ENCODE measurements at places on chromosomes 16 and 17.

DNA sequence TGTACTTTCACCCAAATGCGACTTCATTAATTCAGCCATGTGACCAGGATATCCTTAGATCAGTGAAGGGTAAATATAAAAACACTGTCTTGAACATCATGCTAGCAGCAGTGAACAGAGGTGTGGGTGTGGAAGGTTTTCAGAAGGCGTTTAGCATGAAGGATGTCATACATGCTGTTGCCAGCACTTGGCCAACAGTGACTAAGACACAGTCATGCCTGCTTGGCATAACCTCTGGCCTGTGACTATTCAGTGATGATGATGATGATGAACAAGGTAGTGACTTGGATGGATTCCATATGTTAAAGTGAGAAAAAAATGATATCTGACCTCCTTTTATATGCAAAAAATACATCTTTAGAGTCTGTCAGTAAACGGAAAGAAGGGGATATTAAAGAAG is 97.9 kb downstream of the MAP2K4 start:
- no peak for DNase-seq

DNA sequence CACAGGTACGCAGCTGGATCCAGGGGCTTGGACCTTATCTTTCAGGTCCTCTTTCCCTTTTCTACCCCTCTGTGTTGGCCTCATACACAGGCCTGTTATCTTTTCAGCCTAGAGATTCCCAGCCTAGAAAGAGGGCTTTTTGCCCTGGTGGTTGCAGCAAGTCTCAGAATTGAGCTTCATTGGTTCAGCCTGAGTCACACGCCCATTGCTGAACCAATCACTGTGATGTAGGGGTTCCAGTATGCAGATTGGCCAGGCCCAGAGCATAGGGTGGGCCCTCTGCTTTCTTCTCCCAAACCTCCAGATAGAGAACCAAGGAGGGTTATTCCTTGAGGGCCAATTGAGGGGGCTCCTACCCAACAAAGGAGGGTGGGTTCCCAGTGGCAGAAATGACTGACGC is 32.8 kb downstream of the GPT2 start:
- no peak for DNase-seq

GRCh38 chr16:14436401-14436955 is 193.6 kb downstream of the PARN start:
- DNase-seq, result peak; percentile 3

GRCh38 chr17:4881761-4882555 is 17.4 kb upstream of the C17orf107 start:
- peak; percentile 73 for DNase-seq

- no peak for DNase-seq
Observed at GRCh38 chr17:37842401-37842800, 81.8 kb upstream of the TBC1D3K start.

DNA sequence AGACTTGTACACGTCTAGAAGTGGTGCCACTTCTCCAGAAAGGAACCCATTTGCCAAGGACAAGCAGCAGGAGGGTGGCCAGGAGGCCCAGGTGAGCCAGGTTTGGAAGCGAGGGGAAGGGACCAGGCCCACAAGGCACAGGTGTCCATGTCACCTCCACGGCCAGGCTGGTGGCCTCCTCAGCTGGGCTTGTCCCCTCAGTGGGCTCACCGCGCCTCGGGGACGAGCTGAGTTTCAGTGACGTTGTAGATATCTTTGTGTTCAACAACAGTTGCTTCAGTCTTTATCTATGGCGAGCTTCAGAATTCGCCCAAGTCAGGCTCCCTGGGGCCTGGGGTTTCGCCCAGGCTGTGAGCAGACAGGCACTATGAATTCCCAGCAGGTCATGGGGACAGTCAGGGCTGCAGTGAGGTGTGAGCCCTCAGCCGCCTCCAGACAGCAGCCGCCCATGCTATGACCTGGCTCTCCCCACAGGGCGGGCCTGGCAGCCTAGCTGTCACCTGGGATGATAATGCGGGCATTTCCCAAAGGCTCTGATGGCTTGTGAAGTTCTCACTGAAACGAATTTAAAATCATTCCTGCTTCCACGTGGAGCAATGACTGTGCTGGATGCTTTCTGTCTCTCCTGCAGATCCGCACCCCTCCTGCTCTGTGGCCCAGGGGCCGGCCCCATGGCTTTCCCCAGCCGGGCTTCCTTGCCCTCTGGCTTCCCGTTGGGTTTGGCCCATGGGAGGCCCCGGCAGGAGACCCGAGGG is 89.5 kb downstream of the MRC2 start:
- no peak for DNase-seq

GRCh38 chr17:81039854-81040758 is 5.2 kb downstream of the BAIAP2 start:
- DNase-seq, result no peak

DNA sequence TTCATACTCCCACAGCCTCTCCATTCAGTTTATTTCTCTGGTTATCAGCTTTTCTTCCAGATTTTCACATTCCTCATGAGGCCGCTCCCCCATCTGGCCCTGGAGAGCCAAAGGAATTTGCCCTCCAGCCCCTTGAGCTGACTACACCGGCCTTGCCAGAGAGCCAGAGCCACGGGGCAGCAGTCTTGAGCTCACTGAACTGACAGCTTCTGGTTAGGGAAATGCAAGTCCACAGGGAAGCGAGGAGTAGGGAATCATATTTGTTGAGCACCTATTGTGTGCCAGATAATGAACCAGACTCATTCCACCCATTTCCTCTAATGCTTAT is 102.4 kb downstream of the ABCC12 start:
- no peak for DNase-seq

DNA sequence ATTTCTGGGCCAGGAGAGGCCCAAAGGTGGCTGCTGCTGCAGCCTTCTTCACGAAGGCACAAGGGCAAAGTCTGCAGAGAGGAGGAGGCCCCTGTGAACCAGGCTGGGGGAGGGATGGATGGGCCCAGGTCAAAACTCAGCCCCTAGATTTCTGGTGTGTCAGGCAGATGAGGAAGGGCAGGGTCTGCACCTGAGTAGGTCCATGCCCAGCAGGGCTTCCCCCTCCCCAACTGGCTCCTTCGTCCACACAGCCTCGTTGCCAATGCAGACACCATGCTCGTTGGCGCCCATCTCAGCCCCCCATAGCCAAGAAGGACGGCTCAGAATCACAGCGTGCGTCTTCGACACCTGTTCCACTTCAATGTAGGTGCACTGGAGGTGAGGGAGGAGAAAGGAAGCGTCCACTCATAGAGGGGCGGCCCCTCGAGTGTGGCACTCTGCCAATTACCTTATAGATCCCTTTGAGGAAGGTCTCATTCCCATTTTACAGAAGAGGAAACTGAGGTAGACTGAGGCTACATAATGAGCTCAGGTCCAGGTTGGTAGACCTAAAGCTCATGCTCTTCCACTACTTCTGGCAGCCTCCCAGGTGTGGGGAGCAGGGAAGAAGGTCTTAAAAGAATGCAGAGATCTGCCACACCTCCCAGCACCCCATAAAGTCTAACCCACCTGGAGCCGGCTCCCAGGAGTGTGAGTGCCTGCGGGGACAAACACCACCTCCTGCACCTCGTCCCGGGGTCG is 902 bp downstream of the SCRN2 start:
- no peak for DNase-seq

DNA sequence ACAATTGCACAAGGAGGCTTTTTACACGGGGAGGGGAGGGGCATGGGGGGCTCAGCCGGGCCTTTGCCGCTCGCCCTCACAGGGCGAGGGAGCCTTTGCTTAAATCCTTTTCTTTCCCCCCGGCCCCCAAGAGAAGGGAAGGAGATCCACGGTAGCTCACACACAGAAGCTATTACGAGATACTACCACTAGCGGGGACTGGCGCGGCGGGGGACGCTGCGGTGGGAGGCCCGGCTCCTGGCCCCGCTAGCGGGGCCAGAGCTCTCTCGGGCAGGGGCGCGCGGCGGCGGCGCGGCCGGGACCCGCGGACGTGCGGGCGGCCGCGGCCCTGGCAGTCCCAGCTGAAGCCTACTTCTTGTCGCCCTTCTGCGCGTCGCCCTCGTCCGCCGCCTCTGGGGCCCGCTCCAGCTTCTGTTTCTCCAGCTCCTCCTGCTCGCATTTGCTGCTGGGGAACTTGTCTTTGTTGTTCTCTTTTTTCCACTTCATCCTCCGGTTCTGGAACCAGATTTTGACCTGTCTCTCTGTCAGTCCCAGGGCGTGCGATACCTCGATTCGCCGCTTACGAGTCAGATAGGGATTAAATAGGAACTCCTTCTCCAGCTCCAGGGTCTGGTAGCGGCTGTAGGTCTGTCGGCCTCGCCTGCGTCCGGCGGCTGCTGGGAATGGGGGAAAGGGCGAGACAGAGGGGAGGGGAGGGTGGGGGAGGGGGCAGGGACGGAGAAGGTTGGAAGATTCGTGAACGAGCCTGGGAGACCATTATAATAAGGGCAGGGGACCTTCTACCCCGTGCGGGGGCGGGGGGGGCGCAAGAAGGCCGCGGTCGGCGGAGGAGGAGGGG is 2.0 kb downstream of the HOXB8 start:
- peak; percentile 43 for DNase-seq

- DNase-seq, result no peak
Observed at GRCh38 chr17:73571511-73572130, 72.6 kb downstream of the SDK2 start.

DNA sequence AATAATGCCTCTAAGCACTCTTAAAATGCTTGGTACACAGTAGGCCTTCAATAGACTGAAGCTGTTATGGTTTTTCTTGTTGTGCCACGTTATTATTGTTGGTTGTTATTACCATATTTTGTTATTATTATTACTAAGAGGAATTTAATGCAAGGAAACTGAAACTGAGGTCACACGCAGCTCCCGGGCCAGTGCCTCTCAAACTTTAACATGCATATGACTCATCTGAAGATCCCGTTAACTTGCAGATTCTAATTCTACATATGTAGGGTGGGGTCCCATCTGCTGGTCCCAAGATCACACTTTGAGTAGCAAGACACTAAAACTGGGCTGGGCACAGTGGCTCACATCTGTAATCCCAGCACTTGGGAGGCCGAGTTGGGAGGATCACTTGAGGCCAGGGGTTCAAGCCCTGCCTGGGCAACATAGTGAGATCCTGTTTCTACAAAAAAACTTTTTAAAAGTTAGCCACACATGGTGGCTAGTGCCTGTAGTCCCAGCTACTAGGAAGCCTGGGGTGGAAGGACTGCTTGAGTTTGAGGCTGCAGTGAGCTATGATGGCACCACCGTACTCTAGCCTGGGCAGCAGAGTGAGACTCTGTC is 888 bp downstream of the ACSM5 start:
- no peak for DNase-seq

- DNase-seq, result no peak
Observed at GRCh38 chr17:68519911-68520310, 7.7 kb downstream of the PRKAR1A start.

- DNase-seq, result peak; percentile 47
Observed at GRCh38 chr17:42313773-42314566, 25.7 kb downstream of the STAT5A start.

GRCh38 chr17:63537991-63538692 is 12.1 kb upstream of the DCAF7 start:
- no peak for DNase-seq

DNA sequence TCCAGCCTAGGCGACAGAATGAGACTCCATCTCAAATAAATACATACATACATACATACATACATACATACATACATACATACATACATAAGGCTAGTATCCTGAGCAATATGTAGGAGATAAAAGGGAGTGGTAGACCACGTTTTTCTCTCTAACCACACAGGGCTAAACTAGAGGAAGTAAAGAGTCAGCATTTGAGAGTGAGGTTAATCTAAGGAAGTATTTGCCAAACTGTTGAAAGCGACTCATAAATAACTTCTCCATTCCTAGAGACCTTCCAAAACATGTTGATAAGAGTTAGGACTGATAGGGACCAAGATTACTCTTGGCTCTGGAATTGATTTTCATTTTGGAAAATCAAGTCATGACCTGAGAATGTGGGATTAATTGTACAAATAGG is 68.9 kb downstream of the NEUROD2 start:
- no peak for DNase-seq

GRCh38 chr16:87636741-87637140 is 34.4 kb downstream of the JPH3 start:
- DNase-seq, result no peak

GRCh38 chr17:4786516-4786915 is 352 bp upstream of the VMO1 start:
- no peak for DNase-seq

- no peak for DNase-seq
Observed at GRCh38 chr17:28100936-28101335, 58.5 kb downstream of the NLK start.

DNA sequence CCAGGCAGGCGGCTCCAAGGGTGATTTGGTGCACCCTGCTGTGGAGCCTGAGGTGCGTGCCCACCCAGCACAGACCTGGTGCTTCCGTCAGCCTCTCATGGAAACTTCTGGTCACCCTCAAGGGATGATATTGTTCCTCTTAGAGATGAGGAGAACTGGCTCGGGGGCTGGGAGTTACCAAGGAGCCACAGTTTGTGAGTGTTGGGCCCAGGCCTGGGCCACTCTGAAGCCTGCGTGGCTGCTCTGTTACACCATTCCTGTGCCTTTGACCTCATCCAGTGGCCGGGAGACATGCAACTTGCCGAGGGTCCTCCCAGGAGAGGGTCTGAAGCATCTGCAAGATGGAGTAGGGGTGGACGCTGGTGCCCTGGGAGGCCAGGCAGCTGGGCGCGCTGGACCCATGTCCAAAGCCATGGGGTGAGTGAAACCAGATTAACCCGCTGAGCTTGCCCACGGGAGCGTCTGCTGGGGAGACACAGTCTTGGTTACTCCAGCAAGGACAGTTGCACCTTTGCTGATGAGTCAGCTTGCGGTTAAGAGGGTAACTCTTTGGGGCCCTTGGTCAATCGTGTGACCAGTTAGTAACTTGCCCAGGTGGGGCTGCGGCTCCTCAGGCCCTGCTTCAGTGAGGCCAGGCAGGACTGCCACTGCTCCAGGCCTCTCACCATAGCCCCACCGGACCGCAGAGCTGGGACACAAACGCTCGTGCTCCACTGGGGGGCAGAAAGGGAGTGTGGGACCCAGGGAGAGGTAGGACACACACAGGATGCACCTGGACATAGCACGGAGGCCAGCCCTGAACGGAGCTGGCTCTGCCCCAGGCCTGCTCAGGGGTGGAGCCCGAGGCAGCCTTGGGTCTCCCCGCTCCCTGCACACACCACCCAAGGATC is 7.5 kb downstream of the C16orf90 start:
- DNase-seq, result no peak

DNA sequence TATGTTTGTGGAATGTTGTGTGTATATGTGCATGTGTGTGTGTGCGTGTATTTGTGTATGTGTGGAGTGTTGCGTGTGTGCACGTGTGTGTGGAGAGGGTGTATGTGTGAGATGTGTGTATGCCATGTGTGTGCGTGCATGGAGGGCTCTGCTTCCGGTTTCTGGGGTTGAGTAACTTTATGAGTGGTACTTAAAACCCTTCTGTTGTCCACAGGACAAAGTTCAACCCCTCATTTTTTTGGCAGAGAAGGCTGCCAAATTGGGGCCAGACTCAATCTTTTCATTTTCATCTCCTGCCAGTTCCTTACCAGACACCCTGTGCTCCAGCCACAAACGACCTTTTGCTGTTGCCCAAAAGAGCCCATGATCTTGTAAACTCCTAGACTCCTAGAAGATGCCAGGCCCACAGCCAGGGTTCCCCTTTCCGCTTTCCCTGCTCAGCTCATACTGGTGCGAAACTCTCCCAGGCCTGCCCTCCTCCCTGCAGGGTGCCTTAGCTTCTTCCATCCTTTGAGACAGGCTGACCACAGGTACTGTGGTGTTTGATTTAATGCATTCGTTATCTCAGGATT is 100.2 kb downstream of the CMIP start:
- DNase-seq, result no peak
